Astrocyte (in vitro differentiated cells and primary cell): ENCODE measurements at places on chromosomes 5 and 9. TPM values are rescaled to one million over a fixed set of nuclear protein-coding genes. Genes with fewer than 3 reads are reported as not detected.

Gene ZSWIM6
- total RNA-seq: 33.8 and 40.1 TPM in 2 replicates

- no peak overlapping the region for H3K4me3 ChIP-seq
- no peak for DNase-seq
- no peak overlapping the region for H3K27ac ChIP-seq
- no peaks in the 10 kb centered on the region for H3K36me3 ChIP-seq
- no peaks in the 10 kb centered on the region for H3K27me3 ChIP-seq
Measured at GRCh38 chr9:134419000-134419683, 92.9 kb downstream of the RXRA start.

Gene PLPPR1
- total RNA-seq: not detected in 2 replicates

Gene C7
- total RNA-seq: 0.66 TPM in 1 of 2 replicates, not detected in the other
